Sciatic nerve (tissue), 2 donors: ENCODE measurements at places on chromosomes 3 and 15.

- DNase-seq: no peak
These were observed 39.6 kb downstream of the LNP1 start for GRCh38 chr3:100440895-100441294.

- DNase-seq: no peak
These were observed 665 bp downstream of the TM4SF18 start for GRCh38 chr3:149332771-149333170.

GRCh38 chr3:159652452-159652851 lies 336.2 kb upstream of the IL12A start:
- DNase-seq: no peak

DNA sequence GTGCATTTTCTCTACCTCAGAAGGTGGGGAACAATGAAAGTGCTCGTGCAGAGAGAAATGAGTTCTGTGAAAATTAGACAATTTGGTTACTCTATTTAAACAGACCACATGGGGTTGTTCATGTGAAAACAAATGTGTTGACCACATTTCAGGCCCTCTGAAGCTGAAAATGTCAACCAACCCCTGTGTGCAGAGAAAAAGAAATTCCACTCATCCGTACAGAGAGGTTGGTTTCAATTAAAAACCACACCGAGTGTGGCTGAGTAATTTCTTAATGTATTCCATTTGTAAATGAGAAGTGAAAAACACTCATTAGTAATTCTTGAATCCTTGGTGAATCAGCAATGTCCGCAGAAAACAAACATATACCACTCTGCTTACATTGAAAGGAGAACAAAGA lies 46.9 kb upstream of the SLC7A14 start:
- no peak for DNase-seq

DNA sequence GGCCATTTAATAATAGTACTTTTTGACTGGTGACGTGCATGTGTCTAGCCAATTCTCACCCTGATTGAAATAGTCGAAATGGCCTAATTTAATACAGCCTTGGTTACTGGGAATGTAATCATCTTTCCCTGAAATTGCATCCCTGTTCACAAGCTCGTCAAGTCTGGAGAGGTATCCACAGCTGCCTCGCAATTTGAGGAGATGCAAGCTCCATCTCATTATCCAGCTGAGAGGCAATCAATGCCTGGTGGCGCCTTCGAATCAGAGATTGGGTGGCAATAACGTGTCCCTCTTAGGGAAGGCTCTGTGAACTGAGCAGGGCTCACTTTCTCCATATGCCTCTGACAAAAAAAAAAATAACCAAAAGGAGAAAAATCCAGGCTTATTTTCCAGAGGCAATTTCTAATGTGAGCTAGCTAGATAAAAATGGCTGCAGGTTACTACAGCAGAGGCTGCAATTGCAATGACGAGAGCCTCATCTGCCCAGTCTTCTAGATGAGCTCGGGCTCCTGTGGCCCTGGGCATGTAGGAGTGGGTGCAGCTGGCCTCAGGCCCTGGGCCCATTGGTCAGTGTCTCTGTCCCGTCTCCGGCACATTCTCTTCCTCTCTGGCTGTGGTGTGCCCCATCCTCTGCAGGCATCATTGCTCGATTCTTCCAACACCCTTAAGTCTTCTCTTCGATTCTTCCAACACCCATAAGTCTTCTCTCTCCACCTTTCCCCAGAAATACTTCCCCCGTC lies 487.5 kb downstream of the GABRG3 start:
- DNase-seq: no peak

DNA sequence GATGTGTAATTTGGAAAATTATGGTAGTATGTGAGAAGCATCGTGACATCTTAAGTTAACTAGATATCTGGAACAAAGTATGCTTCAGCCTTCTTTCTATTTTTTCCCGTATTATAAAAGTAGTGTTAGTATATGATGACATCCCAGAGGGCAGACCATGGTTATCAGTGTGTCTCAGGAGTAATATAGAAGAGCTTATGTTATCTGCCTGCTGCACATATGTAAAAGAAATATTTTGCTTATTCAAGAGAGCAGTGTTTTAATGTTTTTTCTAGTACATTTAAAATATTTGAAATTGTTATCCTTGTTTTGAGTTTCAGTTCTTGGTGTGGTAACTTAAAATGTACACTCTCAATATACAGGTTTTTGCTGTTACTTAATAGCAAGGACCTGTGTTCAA lies 24.1 kb downstream of the PLCL2 start:
- no peak for DNase-seq
